ENCODE measurements at places on chromosomes 12 and 14.

DNA sequence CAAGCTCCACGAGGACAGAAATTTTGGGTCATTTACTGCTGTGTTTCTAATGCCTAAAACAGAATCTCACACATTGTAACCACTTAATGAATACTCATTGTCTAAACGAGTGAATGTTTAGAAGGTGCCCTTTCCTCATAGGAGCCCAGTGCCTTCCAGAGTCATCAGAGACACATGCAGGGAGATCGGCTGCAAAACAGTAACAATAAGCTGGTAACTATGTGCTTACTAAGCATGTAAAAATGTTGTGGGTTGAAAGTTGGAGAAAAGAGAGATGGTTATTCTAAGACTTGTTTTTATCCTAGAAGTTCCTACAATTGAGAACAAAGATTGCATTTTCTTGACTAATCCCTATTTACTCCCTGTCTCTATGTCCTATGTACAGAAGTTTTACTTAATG, 7.4 kb downstream of the TESPA1 start:
- DNase-seq = no peak

GRCh38 chr12:94640134-94640928, 10.0 kb downstream of the TMCC3 start:
- DNase-seq = peak; percentile 36

- DNase-seq = no peak
Observed at GRCh38 chr12:42574851-42575266, 14.7 kb downstream of the PRICKLE1 start.

GRCh38 chr14:83520837-83521236, 1987.2 kb upstream of the SEL1L start:
- no peak for DNase-seq

- DNase-seq = no peak
Observed at GRCh38 chr14:105889666-105890473, 363.5 kb downstream of the TMEM121 start.

- DNase-seq = no peak
Observed at GRCh38 chr12:131994589-131994988, 44.8 kb downstream of the EP400 start.

- DNase-seq = no peak
Observed at GRCh38 chr14:39015360-39015961, 87.6 kb downstream of the SEC23A start.

GRCh38 chr14:104563742-104564615, 15.6 kb upstream of the C14orf180 start:
- peak; percentile 48 for DNase-seq

DNA sequence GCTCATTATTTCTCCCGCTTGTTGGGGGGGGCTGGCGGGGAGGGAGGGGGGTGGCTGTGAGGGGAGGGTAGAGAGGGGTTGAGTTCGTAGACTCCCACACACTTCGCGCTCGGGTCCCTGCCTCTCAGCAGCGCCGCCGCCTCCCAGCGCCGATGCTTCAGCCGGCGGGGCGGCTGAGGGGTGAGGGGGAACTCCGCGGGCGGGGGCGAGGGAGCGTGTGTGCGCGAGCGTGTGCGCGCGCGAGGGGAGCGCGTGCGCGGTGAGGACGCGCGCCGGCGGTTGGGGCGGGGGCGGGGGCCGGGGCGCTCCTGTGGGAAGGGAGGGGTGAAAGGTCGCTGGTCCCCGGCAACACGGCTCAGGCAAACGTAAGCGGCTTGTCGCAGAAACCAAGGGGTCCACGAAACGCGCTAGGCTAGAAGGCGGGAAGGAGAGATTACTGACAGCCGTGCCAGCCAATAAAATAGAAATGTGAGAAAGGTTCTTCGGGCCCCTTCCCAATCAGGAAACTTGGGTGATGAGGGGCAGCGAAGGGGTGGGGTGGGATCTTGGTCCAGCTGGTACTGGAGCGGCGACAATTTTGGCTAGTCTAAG, 343 bp upstream of the NOVA1 start:
- DNase-seq = no peak

All from activated T-cell treated with anti-CD3 and anti-CD28 coated beads for 24 hours (primary cell).